Activated CD8-positive, alpha-beta memory T cell treated with anti-CD3 and anti-CD28 coated beads, Interleukin-2, amount 10 ng/mL, durations not matched to agents 7 days and 5 days (primary cell): ENCODE measurements at places on chromosomes 11 and 22.

- DNase-seq, result no peak
Measured at GRCh38 chr11:104148074-104148473, 15.9 kb downstream of the PDGFD start.

GRCh38 chr22:48537343-48537680 is 1290.4 kb downstream of the BRD1 start:
- DNase-seq, result no peak

DNA sequence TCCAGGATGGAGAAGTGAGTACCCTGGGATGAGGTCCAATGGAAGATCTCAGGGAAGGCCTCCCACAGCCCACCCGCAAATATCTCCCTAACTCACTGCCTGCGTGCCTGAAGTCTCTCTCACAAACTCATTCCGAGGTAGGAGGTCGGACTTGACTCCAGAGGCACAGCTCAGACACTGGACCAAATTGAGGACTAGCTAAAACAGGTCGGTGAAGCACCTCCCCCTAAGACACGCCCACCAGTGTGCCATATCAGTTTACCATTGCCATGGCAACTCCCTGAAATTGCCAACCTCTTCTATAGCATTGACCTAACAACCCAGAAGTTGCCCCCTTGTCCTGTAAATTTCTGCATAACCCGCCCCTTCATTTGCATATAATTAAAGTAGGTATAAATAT is 17.5 kb downstream of the RPL3 start:
- no peak for DNase-seq

- no peak for DNase-seq
Measured at GRCh38 chr11:75279273-75279672, 38.7 kb downstream of the TPBGL start.

GRCh38 chr11:133903875-133904817 is 52.6 kb downstream of the IGSF9B start:
- DNase-seq, result no peak

GRCh38 chr11:60634126-60634525 is 65.3 kb upstream of the MS4A8 start:
- no peak for DNase-seq
